NCI-H2171 treated with DMSO at 0.1 percent for 48 hours (cell line): ENCODE measurements at places on chromosomes 13 and 19.

GRCh38 chr19:23311551-23311950 lies 61.4 kb upstream of the ZNF724 start:
- no peak for DNase-seq

- no peak for DNase-seq
These were observed 47.0 kb downstream of the PCDH9 start for GRCh38 chr13:67183151-67183550.

DNA sequence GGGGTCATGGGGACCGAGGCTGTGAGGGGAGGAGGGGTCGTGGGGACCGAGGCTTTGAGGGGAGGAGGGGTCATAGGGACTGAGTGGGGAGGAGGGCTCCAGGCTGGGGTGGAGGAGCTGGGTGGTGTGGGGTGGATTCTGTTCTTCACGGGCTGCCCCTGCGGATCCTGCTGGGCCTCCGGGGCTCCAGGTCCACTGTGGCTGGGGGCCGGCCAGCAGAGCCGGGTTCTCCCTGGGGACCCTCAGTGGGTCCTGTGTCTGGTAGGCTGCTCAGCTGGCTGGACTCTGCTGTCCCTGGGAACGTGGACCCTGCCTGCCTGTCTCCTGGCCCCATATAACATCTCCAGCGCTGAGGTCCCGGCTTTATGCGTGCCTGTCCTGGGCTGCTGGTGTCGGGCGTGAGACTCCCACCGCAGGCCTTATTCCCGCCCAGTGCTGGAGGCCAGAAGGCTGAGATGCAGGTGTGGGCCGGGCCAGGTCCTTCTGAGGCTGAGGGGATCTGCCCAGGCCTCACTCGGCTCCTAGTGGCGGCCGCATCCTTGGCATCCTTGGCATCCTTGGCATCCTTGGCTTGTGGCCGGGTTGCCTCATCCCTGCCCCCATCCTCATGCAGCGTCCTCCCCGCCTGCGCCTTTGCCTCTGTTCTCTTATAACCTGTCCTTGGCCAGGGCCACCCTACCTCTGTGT lies 19.8 kb upstream of the GNA15 start:
- DNase-seq, result no peak

GRCh38 chr19:24081056-24081455 lies 5.9 kb upstream of the ZNF254 start:
- no peak for DNase-seq

DNA sequence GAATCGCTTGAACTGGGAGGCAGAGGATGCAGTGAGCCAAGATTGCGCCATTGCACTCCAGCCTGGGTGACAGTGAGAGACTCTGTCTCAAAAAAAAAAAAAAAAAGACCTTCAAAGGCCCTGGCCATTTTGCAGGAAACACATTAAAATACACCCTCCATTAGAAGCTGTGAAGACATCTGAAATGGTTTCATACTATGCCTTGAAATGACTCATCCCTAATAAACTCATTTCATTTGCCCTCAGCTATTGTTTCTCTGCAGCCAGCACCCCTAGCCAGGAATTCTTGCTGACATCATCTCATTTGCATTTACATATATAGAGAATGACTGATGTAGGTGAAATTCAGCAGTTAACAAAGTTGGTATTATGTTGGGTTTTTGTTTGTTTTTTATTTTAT lies 8.7 kb downstream of the EML2 start:
- DNase-seq, result no peak

DNA sequence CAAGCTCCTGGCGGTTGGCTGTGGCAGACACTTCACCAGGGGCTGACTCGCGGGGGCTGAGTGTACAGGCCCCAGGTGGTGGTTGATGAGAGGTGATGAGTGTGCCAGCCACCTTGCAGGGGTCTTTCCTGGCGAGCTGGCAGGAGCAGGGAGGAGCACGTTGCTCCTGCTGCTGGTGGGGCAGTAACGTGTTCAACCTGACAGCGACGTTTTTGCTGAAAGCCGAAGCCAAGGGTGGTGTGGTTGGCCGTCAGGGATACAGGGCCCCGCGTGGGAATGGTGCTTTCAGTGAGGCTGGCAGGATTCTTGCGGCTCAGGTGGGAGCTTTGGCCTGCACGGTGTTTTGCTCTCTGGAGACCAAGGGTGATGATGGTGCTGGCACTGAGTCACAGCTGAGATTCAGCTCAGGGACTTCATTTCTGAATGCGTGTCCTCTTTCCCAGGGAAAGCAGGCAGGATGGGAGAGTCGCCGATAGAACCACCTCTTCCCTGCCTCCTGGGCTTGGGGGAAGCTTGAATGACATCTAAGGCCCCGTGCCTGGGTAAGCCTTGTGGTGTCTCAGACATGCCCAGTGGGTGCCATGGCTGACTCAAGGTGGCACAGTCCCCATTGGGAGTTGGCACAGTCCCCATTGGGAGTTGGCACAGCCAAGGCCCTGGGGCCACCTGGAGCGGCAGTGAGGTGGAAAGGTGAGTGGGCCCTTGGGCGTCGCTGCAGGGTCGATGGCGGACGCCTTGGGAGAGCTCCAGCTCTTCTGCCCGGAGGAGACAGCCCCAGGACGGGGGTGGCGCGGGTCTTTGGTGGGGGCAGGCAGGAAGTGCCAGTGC lies 8.8 kb downstream of the DAZAP1 start:
- DNase-seq, result no peak

GRCh38 chr19:46815833-46816627 lies 27.6 kb upstream of the SLC1A5 start:
- DNase-seq, result peak; percentile 97

DNA sequence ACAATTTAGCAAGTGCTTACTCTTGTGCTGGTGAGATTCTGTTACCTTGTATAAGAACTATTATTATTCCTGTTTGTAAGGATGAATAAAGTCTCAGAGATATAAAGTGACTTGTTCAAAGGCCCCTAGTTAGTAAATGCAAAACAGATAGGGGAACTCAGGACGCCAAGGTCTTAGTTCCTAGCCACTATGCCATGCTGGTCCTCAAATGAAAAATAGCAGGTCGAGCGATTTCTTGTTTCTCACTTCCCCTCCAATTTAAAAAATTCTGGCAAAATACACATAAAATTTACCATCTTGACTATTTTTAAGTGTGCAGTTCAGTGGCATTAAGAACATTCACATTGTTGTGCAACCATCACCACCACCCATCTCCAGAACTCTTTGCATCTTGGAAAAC lies 1.1 kb downstream of the TECR start:
- no peak for DNase-seq

GRCh38 chr13:59754411-59754810 lies 409.3 kb downstream of the DIAPH3 start:
- no peak for DNase-seq

DNA sequence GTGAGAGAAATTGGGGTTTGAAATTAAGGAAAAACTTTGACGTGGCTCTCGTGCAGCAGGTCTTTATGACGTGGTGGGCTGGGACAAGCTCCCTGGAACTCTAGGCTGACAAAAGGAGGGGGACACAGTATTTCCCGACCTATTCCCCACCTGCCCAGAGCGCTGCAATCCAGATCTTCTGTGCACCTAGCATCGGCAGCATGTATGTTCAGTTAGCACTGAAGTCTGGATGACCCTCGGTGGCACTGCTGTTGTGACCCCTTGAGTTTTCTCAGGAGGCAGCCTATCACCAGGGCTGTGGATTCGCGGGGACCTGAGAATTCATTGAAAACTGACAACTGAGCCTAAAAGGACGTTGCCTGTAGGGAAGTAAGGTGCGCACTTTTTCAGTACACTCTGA lies 9.1 kb upstream of the ZNF536 start:
- DNase-seq, result no peak

GRCh38 chr19:34677386-34678084 lies at the start of gene ZNF302:
Gene ZNF302, plus strand, starts transcription at chr19:34677678. Its CDS starts 1,127 bp downstream, at chr19:34678805.
- peak; percentile 96 for DNase-seq

- no peak for DNase-seq
These were observed 14.7 kb upstream of the B3GLCT start for GRCh38 chr13:31184981-31185645.

GRCh38 chr13:39556866-39557265 lies 46.1 kb downstream of the LHFPL6 start:
- DNase-seq, result no peak

DNA sequence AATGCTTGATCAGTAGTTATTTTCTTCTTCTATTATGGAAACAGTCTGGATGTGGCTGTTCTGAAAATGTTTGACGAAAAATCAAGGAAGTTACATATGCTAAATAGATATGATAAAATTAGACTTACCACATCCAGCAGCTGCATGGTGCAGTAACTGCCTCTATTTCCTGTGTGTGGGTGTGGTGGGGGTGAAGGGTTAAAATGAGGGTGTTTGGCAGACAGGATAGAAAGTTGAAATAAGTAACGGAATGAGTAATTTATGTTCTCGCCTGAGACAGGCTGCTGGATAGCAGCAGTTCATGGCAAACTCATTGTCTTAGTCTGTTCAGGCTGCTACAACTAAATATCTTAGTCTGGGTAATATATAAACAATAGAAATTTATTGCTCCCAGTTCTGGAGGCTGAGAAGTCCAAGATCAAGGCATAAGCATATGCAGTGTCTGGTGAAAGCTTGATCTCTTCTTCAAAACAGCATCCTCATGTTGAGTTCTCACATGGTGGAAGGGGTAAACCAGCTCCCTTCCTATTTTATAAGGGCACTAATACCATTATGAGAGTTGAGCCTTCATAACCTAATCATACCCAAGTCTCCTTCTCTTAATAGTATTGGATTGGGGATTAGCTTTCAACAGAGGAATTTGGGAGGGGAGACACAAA lies 1248.9 kb downstream of the SLITRK5 start:
- DNase-seq, result no peak

DNA sequence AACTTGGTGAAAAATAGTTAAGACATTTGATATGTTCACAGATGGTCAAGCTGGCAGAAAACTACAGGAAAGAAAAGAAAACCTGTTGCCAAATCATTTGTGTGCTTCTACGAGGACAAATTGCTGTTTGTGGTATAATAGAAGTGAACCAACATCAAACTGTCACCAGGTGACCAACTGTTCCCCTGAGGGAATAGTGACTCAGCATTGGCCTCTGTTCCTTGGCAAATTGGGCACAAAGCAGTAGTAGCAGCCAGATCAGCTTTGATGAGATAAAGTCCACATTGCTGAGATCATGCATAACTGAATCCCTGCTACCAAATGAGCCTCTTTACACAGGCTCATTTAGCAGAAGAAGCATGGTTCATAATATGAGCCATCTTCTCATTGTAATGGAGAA lies 103.5 kb downstream of the POSTN start:
- DNase-seq, result peak; percentile 11

DNA sequence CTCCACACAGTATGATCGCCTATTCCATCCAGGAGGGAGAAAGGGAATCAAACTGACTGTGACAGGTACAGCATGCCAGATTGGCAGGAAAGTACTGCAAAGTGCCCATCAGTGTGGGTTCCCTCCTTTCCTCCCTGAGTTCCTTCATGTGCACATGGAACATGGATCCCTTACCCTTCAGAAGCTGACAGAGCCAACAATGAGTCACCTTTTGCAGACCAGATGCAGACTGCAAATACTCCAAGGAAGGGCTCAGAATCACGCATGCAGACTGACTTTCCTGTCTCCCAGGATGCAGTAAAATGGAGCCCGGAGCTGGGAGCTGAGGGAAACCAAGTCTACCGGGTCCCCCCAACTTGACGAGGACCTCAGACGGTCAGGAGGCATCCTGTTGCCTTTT lies 41.8 kb downstream of the SACS start:
- no peak for DNase-seq

DNA sequence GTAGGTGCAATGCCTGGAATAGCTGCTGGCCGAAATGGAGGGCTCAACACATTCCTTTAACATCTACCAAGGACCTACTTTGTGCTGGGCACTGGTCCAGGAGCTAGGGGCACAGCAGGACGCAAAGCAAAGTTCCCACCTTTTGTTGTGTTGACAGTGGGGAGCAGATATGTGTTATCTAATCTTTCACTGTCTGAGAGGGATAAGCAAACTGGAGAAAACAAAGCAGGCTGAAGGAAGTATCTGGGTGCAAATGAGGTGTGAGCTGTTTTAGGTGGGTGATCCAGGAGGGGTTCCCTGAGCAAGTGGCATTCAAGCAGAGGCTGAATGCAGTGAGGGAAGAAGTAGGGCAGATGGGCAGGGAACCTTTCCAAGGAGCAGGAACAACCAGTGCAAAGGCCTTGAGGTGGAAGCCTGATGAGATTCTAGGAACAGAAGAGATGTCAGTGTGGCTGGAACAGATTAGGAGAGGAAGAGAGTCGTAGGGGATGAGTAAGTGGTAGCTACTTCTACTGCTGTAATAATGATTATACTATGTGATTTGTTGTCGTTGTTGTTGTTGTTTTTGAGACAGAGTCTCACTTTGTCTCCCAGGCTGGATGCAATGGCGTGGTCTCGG lies 2.2 kb upstream of the PLAUR start:
- DNase-seq, result no peak

GRCh38 chr19:16569609-16570320 lies 2.5 kb downstream of the SLC35E1 start:
- DNase-seq, result no peak

- DNase-seq, result peak; percentile 38
These were observed 40.7 kb upstream of the SERPINE3 start for GRCh38 chr13:51298812-51299211.

DNA sequence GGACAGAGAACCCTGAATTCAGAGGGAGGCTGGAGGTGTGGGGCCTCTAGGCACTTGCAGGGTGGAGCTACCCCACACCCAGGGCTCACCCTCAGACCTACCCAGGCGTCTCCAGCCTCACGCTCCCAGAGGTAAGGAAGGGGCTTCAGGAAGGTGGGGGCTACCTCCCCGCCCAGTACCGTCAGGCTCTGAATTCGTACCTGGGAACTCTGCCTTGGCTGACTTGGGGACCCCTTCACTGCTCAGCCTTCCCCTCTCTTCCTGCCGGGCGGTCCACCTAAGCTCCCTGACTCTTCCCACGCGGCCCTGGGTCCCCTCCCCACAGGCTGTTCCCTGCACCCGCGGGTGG lies 28.5 kb upstream of the PARP4 start:
- no peak for DNase-seq

DNA sequence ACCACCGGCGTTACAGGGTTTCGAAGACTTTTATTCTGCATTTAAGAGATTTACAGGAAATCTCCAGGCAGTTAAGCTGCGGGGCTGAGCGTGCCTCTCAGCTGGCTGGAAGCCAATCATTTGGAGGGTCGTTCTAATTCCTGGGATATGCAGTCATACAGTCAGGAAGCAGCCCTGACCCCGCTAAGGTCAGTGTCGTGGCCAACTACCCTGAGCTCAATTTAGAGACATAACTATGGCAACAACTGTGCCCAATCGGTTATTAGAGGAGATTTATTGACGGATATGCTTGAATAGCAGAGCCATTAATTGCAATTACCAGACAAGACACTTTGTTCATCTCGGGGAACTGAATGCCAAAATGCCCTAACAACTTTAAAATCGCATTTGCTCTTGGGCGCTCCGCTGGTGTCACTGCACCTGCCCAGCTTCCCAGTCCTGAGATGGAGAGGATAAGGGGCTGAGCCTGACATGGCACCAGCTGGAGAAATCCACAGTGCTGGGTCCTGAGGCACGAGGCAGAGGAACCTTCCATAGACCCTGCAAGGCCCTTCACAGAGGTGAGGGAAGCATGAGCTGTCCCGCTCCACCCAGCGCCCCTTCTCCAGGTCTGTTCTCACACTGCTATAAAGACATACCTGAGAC lies 15.1 kb upstream of the ZNF507 start:
- no peak for DNase-seq

DNA sequence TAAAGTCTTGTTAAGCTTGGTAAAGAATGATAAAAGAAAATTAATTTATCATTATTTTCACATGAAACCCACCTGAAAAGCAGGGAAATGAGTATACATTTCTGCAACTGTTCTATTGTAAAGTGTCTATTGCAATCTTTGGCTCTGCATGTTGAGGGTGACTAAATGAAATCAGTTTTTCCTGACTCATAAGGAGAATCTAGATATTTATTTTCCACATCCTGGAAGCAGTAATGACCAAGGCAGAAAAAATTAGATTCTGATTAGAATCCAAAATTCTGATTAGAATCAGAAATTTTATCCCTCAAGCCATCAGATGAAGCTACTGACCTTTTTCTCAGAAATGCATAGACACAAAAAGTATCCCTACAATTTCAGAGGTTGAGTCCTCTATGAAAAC lies 178.4 kb downstream of the MYO16 start:
- DNase-seq, result no peak
